ENCODE measurements at places on chromosomes 5 and 9. TPM values are rescaled to one million over a fixed set of nuclear protein-coding genes. Genes with fewer than 3 reads are reported as not detected.

The TNC gene
- 68.9 TPM for total RNA-seq

DNA sequence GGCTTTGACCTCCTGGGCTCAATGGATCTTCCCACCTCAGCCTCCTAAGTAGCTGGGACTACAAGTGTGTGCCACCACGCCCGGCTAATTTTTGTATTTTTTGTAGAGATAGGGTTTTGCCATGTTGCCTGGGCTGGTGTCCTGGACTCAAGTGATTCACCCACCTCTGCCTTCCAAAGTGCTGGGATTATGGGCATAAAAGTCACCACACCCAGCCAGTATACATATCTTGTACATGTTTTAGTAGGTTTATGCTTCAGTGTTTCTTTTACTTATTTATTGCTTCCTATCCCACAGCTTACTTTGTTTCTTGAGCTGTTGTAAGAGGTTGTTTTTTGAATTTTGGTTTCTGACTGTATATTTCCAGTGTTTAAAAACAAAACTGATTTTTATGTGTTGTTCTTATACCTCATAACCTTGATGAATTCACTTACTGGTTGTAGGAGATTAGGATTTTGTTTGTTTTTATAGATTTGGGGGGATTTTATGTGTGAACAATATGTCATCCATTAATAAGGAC lies 12.9 kb downstream of the FBXW5 start:
- DNase-seq, result no peak

DNA sequence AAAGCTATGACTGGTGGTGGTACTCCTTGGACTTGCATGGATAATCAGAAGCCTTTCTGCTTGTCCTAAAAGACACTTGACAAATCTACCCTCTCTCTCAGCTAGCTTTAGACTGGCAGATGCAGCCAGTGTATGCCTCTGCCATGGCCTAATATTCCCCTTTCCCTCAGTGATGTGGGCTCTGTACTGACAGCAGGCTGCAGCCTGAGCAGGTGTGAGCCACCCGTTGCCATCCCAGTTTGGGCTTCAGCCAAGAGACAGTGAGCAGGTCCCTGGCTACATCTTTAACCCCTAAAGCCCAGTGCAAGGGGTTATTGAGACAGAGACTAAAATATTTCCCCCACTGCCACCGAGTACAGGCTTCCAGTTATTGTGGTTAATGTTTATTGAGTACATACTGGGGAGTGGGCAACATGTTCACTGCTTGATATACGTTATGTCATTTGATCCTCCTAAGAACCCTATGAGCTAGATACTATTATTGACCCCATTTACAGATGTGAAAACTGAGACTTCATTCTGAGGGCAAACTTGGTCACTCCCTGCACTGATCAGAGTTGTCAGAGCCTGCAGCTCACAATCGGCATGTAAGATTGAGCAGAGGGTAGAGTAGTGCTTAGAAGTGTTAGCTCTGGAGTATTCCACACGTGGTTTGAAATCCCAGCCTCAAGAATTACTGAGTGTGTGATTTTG lies 254.2 kb downstream of the ARHGAP26 start:
- no peak for DNase-seq

The LCNL1 gene
- not detected for total RNA-seq

All from epithelial cell of proximal tubule (primary cell).